ENCODE measurements at places on chromosomes 6 and 20.

DNA sequence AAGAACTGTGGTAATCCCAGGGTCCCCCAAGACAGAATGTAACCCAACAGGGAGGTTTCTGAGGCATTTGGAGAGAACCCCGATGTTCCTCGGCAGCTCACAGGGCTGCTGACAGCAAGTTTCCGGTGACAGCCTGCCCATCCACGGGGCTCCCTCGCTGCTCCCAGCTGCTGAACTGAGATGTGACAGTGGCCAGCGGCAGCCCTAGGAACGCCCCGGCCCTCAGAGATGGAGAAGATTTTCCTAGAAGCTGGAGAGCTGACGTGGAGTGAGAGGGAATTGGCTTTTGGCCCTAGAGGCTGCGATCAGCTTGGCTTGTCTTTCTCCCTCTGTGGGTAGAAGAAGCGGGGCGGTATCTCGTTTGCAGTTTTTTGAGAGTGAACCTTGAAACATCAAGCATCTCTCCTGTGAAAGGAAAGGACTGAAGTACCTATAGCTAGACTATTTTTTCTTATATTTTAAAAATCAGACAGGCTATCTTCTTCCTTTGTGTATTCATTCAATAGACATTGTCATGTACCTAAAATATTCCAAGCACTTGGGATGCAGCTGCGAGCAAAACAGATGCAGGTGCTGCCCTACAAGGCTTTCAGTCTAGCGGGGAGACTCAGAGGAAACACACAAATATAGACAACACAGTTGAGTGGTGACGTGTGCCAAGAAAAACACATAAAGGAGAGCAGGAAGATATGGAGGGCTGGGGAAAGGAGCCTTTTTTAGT, 28.4 kb upstream of the NFATC2 start:
- no peak for DNase-seq

- DNase-seq = no peak
Measured at GRCh38 chr6:133549371-133549801, 308.2 kb downstream of the EYA4 start.

DNA sequence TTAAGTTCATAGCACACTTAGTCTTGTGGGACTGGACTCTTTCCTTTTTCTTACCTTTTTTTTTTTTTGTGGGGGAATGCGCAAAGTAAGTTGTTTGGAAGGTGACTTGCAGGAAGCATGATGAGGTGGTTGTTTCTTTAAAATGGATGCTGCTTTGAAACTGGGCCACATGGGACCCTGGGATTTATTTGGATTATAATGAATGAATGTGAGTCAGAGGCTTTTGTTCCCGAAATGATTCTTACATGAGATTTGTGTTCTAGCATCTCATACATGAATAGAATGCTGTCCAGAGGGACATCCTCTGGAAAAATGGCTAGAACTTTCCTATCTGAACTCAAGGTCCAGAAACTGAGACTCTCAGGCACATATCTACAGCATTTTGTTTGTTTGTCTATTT, 236.6 kb upstream of the RNF24 start:
- DNase-seq = no peak

- no peak for DNase-seq
Measured at GRCh38 chr6:90044833-90045381, 150.6 kb downstream of the GJA10 start.

GRCh38 chr6:43492673-43493072, 15.3 kb downstream of the TJAP1 start:
- DNase-seq = no peak

DNA sequence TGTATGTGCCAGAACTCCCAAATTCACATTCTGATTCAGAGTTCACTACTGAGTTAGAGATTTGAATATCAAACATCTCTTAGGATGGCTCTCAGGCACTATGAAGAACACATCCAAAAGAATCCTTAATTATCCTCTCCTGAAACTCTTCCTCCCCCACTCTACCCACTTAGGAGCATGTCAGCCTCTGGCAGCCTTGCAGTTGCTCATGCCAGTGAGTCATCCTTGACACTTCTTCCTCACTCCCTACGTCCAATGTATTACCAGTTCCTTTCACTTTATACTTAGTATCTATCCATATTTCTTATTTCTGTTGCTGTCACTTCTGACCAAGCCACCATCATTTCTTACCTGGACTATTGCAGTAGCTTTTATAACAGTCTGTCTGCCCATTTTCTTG, 192.0 kb upstream of the IMPG1 start:
- DNase-seq = no peak

DNA sequence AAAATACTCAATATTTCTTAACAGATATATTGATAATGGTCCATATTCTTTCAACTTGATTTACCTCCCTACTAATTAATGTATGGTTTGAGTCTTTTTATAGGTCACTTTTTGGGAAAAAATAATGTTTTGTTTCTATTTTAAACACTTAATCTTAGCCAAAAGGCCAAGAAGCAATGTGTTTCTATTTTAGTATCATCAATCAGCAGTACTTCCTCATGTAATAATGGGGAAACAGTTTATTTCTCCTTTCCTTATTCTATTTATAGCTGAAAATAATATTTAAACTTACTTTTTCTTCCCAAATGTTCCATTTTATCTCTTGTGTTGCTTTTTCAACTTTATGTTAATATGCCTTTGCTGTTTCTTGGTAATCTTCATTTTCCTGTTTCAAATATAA, 295.1 kb downstream of the ALDH8A1 start:
- DNase-seq = no peak

DNA sequence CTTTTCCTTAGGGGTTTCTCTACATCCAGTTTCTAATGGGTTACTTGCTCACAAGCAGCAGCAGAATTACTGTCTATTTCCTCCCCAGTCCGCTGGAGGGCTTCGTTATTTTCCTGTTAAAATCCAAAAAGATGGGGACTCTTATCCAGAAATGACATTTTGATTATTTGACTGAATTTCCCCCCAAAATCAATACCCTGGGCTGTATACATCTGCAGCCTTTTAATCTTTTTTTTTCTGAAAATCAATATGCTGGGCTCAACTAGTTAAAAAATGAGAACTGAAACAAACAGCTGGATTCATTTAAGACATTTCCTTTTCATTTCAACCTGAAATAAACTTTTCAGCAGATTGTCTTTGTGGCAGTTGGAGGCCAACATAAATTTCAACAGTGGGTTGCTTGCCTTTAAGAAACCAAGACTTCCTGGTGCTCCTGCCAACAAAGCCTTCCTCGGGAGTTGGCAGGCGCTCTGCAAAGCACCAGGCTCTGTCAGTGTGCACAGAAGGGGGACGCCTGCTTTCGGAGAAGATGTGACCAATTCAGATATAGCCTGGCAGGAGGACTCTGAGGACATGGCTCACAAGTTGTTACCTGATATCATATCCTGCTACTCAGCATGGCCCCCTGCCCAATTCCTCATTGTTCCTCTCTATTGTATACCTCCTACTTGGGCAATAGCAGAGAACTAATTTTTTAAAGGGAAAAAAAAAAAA, 204.7 kb upstream of the ARG1 start:
- peak; percentile 80 for DNase-seq

DNA sequence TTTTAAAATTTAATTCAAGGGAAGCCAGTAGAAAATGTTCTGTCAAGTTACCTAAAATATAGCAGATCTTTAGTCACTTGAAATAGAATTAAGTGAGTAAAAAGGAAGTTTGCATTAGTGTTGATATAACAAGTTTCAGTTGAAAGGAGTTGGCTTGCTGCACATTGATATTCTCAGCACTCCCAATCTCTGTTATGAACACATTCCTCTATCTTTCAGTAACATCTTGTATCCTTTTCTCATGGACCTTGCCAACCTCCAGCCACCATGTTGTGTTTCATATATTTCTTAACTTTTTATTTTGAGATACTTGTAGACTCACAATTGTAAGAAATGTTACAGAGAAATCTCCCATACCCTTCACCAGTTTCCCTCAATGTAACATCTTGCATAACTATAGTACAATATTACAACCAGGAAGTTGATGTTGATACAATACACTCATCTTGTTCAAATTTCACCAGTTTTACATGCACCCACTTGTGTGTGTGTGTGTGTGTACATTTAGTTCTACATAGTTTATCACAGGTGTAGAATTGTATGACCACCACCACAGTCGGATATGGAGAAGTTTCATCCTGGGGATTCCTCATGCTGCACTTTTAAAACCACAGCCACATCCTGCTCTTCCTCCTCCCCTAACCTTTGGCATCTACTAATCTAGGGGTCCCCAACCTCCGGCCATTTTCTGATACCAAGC, 20.2 kb upstream of the PAQR8 start:
- DNase-seq = no peak

DNA sequence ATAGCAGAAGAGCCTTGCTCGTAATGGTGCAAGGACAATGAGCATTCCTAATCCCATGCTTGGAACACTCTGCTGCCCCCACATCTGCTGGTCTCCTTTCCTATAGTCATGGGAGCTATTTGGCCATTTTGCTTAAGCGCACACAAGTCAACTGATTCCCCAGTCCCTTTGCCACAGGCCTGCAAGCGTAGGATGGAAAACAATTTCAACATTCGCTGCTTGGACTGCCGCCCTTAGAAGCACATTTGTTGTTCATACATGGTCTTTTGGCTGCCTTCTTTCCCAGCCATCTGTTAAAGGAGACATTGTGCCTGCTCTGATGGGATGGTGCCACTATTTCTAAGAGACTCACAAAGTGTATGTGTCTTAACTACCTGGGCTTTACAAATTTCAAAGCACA, 96.9 kb downstream of the RFX6 start:
- no peak for DNase-seq

GRCh38 chr6:94510877-94511276, 1066.5 kb upstream of the MANEA start:
- no peak for DNase-seq

GRCh38 chr20:6533761-6534479, 233.6 kb upstream of the BMP2 start:
- no peak for DNase-seq

DNA sequence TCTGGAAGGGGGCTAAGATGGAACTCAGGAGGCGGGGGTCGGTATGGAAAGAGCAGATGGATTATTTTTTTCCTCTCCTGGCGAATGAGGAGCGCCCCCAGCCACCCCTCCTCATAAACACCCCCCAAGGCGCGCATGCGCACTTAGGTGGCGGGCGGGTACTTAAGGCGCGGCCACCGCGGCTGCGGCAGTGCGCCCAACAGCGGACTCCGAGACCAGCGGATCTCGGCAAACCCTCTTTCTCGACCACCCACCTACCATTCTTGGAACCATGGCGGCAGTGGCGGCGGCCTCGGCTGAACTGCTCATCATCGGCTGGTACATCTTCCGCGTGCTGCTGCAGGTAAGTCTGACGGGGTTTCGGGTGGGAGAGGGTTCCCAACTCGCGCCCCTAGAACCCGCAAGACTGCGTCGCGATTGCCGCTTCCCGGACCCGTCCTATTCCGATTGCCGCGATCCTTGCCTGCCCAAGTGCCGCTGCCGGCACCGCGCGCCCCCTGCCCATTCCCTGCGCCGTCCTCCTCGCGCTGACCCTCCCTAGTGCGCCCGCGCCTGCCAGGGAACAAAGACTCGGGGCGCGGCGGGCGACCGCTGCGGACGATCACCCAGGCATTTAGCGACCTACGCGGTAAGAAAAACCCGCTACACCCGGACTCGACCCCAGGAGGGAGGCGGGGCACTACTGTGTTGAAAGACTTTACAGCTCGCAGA, at the start of gene NNAT:
TSS of gene NNAT (plus strand) at position 190 of the 711 bp plus-strand sequence. CDS start at position 272, 82 bp downstream.
- no peak for DNase-seq

- no peak for DNase-seq
Measured at GRCh38 chr20:19760371-19760721, 2.3 kb downstream of the RIN2 start.

DNA sequence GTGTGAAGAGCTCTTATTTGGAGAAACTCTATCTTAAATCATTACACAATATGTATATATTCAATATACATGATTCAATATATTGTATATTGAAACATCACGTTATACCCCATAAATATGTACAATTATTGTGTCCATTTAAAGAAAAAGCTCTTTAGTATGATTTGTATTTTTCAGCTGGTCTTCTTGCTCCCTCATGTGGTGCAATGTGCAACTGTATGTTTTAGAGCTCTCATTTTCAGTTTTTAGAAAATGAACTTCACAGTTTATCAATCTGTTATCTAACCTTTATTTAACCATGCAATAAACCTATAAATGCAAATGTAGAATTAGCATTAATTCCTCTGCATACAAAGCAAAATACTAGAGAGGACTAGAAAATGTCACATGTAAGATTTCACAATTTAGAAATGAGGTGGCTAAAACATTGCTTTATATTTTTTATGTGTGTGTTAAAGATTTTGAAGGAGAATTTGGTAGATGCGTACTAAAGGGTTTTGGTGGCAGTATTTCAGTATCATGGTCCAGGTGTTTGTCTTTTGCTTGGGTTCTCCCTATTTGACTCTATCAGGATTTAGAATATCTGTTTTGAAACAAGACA, 167.1 kb downstream of the PHF3 start:
- no peak for DNase-seq

DNA sequence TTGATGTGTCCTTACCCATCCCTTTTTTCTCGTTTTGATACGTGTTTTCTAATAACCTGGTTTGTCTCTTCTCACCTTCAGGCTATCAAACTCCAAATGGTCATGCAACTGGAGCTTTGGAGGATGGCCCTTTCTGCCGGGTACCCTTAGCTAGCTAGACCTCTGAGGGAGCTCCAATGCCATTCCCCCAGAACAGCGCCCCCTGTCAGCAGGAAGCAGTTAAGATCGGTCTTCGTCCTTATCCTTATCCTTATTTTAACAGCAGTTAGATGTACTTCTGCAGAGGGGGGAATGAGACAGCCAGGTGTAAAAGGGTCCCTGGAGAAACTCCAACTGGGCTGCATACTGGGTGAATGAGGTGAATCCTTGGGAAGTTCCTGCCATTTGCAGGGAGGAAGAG, 37.2 kb downstream of the SEL1L2 start:
- DNase-seq = no peak

GRCh38 chr6:2168480-2168879, 76.9 kb downstream of the GMDS start:
- no peak for DNase-seq

- DNase-seq = no peak
Measured at GRCh38 chr20:62716198-62716940, 7.7 kb downstream of the NTSR1 start.

DNA sequence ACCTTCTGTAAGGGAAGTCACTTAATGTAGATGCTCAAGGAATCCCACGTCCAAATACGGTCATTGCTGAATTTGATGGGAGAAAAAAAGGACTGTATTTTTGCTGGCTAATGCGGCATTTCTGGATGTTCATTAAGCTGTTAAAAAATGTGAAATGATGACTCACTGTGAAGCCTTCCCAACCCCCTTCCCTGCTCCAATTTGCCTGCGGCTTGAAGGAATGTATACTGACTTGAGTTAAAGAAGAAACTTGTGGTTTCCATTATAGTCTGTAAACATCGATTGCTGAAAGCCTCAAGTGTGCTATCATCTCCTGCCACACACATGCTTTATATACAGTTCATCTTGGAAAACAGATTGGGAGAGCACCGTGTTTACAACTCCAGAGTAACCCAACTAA, 249.1 kb upstream of the JAG1 start:
- no peak for DNase-seq

All from colonic mucosa (tissue), 4 donors.